Chondrocyte (in vitro differentiated cells): ENCODE measurements at places on chromosomes 5 and 9. TPM values are rescaled to one million over a fixed set of nuclear protein-coding genes. Genes with fewer than 3 reads are reported as not detected.
A peak's percentile ranks its signal among the peaks of the same experiment; 100 is the strongest.

DNA sequence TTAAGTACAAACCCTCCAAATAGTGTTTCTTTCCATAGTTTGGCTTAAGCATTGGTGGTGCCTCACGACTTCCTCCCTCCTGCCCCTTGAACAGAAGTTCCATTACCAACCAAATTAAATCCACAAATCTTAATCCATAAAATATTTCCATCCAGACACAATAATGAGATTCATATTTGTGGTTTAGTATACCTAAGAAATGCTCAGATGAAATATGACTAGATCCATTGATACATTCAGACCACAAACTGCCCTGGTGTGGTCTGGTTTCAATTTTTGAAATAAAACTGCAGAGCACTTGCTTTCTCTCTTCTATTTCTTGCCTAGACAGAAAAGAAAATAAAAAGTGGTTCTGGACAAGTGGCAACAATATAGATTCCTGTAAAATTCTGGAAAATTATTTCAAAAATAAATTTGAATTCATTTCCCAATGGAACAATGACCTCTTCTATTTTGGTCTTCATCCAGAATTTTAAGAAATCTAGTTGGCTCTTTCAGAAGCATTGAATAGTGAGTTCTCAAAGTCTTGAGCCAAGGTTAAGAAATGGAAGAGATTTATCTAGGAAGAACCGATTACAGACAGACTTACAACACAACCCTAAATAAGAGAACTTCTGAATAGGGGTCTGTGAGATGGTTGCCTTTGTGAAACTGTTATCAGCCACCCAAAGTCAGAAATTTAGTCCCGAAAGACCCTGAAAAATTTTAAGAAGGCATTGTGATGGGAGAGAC is 14.0 kb downstream of the TNC start:
- H3K27ac ChIP-seq, result peak overlapping the region; percentile 29
- DNase-seq, result no peak
- H3K27me3 ChIP-seq, result no peaks in the 10 kb centered on the region
- H3K4me1 ChIP-seq, result peaks cover 59% of the 10 kb centered on the region

DNA sequence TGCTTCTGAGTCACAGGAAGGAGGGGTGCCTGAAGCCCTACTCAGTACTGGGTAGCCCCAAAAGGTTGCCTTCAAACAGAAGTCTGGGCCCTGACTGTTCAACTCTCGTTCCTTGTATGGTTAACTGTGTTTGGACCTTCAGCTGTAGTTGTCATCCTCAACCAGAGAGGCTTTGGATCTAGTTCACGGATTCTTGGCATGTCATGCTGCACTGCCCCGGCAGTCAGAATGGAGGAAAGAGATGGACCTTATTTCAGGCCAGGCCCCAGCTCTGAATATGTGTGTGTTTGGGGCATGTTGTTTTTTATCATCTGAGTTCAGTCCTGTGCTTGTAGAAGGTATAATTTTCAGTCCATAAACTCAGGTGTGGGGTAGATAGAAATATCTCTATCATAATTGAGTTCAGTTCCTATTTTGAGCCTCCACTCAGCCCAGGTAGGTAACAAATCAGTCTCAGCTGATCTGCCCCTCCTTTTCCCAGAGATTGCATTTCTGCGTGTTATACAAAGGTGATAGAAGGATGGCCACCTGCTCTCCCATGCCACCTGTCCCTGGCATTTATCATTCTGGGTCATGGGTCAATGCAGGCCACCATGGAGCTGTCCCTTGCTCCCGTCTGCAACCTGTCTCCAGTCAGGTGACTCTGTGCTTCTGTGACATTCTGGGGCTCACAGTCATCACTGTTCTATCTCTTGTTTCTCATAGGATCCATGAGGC is 127.5 kb upstream of the CPEB4 start:
- no peak overlapping the region for H3K27ac ChIP-seq
- peaks cover 41% of the 10 kb centered on the region for H3K4me1 ChIP-seq
- H3K36me3 ChIP-seq, result no peaks in the 10 kb centered on the region
- no peaks in the 10 kb centered on the region for H3K27me3 ChIP-seq

DNA sequence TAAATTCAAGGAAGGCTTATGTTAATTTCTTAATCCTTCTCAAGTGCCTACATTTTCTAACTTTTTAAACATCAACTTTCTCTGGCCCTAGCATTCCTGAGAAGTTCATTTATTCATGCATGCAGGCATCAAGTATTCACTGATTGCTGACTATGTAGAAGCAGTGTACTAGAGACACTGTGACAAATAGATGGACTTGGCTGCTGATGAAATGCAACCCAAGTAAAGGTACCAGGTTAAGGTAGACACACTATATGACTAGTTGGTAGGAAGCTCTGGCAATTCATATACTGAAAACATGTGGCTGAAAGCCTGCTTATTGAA is 66.6 kb downstream of the PRLR start:
- no peaks in the 10 kb centered on the region for H3K36me3 ChIP-seq
- no peaks in the 10 kb centered on the region for H3K4me1 ChIP-seq
- no peak overlapping the region for H3K27ac ChIP-seq

- no peaks in the 10 kb centered on the region for H3K27me3 ChIP-seq
- DNase-seq, result peak; percentile 40
- peaks cover 59% of the 10 kb centered on the region for H3K4me1 ChIP-seq
- peak within 1 kb of the TSS; percentile 95 for H3K4me3 ChIP-seq
Observed at GRCh38 chr9:124257844-124258606, at the start of gene NEK6. NEK6 (plus strand) TSS chr9:124257949; CDS start chr9:124301965, 44,016 bp downstream.

GRCh38 chr5:114148253-114148652 is 213.6 kb upstream of the KCNN2 start:
- no peak overlapping the region for H3K4me3 ChIP-seq
- peaks cover 17% of the 10 kb centered on the region for H3K36me3 ChIP-seq
- H3K4me1 ChIP-seq, result no peaks in the 10 kb centered on the region
- H3K27me3 ChIP-seq, result peaks cover 3% of the 10 kb centered on the region
- DNase-seq, result no peak

DNA sequence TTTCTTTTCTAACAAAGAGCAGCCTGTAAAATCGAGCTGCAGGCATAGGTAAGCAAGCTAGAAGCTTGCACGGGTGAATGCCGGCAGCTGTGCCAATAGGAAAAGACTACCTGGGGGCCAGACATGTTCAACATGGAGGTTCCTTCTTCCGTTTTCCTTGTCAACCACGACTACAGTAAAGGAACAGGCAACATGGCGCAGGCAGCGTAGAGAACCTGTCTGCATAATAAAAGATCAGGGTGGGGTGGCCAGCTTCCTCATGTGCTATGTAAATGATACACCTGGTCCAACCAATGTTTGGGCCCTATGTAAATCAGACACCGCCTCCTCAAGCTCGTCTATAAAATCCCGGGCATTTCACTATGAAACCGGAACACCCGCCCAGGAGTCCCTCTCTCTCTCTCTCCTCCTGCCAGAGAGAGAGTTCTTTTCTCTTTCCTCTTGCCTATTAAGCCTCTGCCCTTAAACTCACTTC is 103.8 kb upstream of the LIFR start:
- no peaks in the 10 kb centered on the region for H3K36me3 ChIP-seq
- H3K27me3 ChIP-seq, result peaks cover 6% of the 10 kb centered on the region
- DNase-seq, result no peak
- H3K27ac ChIP-seq, result no peak overlapping the region

GRCh38 chr5:107893642-107894041 is 222.9 kb upstream of the EFNA5 start:
- no peak overlapping the region for H3K4me3 ChIP-seq
- no peak for DNase-seq
- no peak overlapping the region for H3K27ac ChIP-seq

- H3K27ac ChIP-seq, result no peak overlapping the region
- H3K36me3 ChIP-seq, result peaks cover 8% of the 10 kb centered on the region
- no peak for DNase-seq
- H3K4me1 ChIP-seq, result peaks cover 7% of the 10 kb centered on the region
Observed at GRCh38 chr5:81246697-81247096, 13.6 kb downstream of the CKMT2 start.

- peaks cover 4% of the 10 kb centered on the region for H3K4me1 ChIP-seq
- no peak overlapping the region for H3K27ac ChIP-seq
- no peaks in the 10 kb centered on the region for H3K27me3 ChIP-seq
- no peaks in the 10 kb centered on the region for H3K36me3 ChIP-seq
Observed at GRCh38 chr9:136488247-136489214, 5.7 kb upstream of the SEC16A start.

TSLP gene
- total RNA-seq, result 0.20 TPM in 1 of 3 replicates, not detected in the others

JAKMIP2 gene
- 5.4 to 13.2 TPM (median 7.1 TPM) in 3 replicates for total RNA-seq

ZNF354C gene
- 3.5 to 4.5 TPM (median 3.8 TPM) in 3 replicates for total RNA-seq
